ENCODE measurements at places on chromosomes 1 and 21. TPM values are rescaled to one million over a fixed set of nuclear protein-coding genes. Genes with fewer than 3 reads are reported as not detected.
A peak's percentile ranks its signal among the peaks of the same experiment; 100 is the strongest.

The ASTN1 gene
- 2.2 TPM for total RNA-seq

The S100A4 gene
- total RNA-seq: 141 TPM

The NCAM2 gene
- 2.9 TPM for total RNA-seq

The CADM3 gene
- 10.3 TPM for total RNA-seq

DNA sequence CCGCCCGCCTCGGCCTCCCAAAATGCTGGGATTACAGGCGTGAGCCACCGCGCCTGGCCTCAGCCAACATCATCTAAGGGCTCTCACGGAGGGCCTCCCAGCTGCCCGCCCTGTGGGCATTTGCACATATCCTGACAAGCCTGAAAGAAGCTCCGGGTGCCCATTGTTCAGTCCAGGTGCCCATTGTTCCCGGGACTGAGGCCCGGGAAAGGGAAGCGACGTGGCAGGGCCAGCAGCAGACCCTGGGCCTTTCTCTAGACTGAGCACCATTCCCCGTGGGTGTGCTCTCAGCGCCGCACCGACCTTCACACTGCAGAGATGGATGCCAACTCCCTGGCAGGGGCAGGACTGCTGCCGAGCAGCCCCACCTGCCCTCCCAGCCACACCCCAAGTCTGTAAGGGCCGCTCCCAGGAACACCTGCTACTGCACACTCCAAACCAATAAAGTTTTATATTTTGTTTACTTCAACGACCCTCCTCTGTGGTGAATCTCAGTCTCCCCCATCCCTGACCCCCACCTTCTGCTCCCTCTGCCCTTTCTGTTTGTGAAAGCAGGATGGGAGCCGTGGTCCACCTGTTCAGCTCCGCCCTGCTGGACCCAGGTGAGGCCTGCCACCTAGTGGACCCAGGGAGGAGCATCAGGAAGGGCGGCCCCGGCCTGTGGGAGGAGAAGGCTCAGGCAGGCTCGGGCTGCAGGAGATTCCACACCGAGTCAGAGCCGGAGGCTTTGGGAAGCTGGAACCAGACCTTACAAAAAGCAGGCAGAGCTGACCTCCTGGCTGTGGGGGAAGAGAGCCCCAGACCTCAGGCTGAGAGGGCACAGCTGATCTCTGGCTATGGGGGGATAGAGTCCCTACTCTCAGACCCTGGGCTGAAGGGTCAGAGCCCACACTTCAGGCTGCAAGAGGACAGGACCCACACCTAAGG is 1.1 kb upstream of the TMEM82 start:
- peak; percentile 92 for DNase-seq

- DNase-seq: peak; percentile 88
These were observed at the start of gene DISC1 for GRCh38 chr1:231626535-231626950. DISC1 (plus strand) TSS chr1:231626790; CDS start chr1:231626868, 78 bp downstream.

DNA sequence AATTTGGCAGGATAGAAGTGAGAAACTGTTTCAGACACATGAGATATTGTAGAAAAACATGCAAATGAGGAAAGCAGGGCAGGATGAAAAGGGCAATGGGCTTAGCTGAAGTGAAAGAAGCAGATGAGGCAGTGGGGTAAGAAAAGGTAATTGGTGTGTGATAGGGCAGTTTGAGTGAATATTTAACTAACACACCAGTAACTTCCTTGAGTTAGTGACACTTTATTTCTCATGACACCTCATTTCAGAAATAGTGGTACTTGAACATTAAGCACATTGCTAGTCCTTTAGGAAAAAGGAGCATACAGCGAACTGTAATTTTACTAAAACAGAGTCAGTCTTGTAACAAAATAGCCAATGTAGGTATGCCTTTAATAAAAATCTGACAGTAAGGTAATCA is 415.0 kb downstream of the DPYD start:
- DNase-seq: no peak

- peak; percentile 75 for DNase-seq
These were observed 9.0 kb downstream of the C1orf105 start for GRCh38 chr1:172429331-172430127.

GRCh38 chr1:98073823-98074222 is 153.0 kb upstream of the DPYD start:
- no peak for DNase-seq

- no peak for DNase-seq
These were observed 98.7 kb upstream of the RGS1 start for GRCh38 chr1:192476802-192477298.

- peak; percentile 98 for DNase-seq
These were observed 10.8 kb upstream of the FAAP20 start for GRCh38 chr1:2205191-2205952.

DNA sequence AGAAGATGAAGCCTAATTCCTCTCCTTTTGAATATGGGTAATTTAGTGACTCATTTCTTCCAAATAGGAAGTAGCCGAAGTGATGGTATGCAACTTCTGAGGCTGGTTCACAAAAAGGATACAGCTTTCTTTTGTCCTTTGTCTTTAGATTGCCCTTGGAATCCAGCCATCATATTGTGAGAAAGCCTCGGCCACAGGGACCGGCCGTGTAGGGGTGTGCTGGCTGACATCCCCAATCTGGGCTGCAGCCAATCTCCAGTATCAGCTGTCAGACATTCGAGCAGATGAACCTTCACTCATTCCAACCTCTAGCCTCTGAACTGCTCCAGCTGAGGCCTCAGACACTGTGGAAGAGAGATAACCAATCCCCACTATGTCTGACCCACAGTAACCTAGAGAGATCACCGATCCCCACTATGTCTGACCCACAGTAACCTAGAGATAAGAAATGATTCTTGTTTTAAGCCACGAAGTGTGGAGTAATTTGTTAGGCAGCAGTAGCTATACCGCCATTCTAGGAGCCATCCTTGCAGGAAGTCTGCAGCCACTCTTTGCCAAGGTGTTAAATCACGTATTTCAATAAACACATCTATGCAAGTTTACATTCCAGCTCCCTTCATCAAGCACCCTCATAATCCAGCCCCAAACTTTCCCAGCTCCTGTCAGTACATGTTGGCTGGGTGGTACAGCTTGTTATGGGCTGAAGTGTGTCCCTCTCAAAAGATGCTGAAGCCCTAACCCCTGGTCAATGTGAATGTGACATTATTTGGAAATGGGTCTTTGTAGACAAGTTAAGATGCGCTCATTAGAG is 2.9 kb upstream of the DIP2A start:
- no peak for DNase-seq

DNA sequence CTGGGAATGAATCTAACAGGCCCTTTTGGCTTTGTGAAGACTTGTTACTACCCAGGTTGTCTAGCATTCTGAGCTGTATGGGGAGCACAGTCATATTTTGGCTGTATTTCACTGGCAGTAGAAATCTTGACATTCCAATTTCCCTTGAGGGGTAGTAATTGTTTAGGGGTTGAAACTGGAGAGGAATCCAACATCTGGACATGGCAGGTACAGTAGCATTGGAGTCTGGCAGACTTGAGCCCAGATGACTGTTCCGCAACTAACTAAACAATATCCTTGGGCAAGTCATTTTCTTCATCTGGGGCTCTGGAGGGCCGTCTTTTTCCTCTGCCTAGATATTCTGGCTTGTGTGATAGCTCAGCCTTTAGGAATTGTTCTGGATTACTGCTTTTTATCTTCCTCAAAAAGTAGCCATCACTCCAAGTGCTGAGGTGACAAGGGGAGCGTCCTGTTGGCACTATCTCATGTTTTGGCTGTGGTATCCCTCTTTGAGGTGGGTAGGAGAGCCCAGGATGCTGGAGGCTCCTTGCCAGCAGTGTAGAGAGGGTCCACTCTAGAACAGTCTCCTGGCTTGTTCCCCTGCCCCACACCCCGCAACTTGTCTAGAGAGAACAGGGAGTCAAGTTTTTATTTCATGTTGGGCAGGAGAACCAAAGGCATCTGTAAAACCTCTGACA is 22.7 kb upstream of the NBL1 start:
- DNase-seq: no peak

- no peak for DNase-seq
These were observed 696.6 kb upstream of the BRINP3 start for GRCh38 chr1:191174298-191174697.

DNA sequence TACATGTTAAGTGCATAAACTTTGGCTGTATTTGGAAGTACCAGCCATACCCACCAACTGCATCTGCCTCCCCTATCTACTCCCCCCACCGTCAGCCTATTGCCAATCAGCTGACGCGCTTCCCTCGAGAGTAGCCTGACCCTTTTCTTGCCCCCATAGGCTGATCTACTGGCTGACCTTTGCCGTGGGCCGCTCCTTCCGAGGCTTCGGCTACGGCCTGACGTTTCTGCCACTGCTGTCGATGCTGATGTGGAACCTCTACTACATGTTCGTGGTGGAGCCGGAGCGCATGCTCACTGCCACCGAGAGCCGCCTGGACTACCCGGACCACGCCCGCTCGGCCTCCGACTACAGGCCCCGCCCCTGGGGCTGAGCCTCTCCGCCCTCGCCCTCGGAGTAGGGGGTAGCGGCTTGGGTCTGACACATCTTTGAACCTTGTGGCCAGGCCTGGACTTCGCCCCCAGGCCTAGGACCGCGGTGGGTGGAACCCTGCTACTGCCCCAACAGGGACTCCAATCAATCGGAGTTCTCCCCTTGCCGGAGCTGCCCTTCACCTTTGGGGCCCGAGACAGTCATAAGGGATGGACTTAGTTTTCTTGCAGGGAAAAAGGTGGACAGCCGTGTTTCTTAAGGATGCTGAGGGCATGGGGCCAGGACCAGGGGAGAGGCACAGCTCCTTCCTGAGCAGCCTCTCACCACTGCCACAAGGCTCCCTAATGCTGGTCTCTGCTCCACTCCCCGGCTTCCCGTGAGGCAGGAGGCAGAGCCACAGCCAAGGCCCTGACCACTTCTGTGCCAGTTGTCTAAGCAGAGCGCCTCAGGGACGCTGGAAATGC is 4.0 kb downstream of the GLMP start:
- peak; percentile 92 for DNase-seq

All from mucosa of descending colon (tissue), 3 donors.